ENCODE measurements at places on chromosomes 5 and 9. TPM values are rescaled to one million over a fixed set of nuclear protein-coding genes. Genes with fewer than 3 reads are reported as not detected.

- DNase-seq = no peak
Measured at GRCh38 chr5:172530878-172531703, 76.8 kb upstream of the SH3PXD2B start.

DNA sequence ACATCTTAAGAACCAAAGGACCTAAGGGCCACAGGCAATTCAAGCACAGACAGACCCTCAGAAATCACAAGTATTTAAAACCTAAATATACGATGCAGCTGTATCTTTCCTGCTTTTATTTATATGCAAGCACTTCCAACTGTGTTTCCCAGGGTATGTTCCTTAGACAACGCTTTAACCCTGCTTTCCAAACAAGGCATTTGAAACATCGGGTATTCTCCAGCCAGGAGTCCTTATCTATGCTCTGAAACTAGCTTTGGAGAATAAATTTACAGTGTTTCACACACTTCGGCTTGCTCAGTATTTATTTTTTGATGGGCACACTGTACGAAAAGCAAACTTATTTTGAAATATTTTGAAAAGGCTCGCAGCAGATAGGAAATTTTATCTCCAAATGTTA, 13.5 kb downstream of the NR6A1 start:
- DNase-seq = no peak

Gene FAM151B
- 3.7 TPM for polyA plus RNA-seq

DNA sequence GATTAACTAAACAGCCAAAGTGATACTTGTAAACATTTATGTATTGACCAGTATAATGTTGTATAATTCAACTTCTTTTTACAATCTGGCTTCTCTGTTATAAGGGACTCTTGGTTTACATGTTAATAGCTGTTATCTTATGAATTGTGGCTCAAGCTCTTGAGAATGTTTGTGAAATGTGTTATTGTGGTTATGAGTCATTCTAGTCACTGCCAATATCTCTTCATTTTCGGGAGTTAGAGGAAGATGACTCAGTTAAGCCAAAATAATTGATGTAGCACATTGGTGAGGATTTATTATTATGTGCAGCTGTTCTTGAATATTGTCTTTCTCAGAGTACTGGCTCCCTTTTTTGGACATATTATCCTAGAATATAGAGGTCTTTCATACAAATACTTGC, 655.2 kb upstream of the RIOK2 start:
- DNase-seq = no peak

DNA sequence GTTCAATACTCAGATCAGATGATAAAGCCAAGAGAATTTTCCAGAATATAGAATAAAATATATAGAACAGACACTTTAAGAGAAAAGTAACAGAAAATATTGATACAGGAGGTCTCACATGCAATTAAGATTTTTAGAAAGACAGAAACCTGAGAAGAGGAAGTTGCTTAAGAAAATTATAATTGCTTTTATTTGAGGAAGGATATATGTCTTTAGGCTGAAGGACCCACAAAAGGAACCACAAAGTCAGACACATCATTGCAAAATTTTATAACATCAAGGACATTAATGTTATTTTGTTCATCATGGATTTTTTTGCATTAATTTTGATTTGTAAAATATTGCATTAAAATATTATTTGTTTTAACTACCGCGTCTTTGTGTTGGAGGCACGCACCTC, 141.5 kb downstream of the FSTL4 start:
- no peak for DNase-seq

- no peak for DNase-seq
Measured at GRCh38 chr5:140345919-140346347, 470 bp downstream of the HBEGF start.

Gene ZNG1A
- polyA plus RNA-seq = 38.9 TPM

Gene STARD4
- polyA plus RNA-seq = 36.2 TPM

GRCh38 chr5:1390861-1391600, 46.1 kb upstream of the CLPTM1L start:
- DNase-seq = no peak

DNA sequence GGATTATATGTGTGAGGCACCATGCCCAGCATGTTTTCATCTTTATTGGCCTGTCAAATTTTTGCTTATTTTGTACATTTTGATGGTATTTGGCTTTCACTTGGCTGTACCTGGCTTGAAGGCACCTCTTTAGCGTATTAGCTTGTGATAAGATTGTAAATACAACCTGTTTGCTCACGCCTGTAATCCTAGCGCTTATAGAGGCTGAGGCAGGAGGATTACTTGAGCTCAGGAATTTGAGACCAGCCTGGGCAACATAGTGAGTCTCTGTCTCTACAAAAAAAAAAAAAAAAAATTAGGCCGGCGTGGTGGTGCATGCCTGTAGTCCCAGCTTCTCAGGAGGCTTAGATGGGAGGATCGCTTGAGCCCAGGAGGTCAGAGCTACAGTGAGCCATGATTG, 11.3 kb downstream of the SEC24A start:
- DNase-seq = no peak

DNA sequence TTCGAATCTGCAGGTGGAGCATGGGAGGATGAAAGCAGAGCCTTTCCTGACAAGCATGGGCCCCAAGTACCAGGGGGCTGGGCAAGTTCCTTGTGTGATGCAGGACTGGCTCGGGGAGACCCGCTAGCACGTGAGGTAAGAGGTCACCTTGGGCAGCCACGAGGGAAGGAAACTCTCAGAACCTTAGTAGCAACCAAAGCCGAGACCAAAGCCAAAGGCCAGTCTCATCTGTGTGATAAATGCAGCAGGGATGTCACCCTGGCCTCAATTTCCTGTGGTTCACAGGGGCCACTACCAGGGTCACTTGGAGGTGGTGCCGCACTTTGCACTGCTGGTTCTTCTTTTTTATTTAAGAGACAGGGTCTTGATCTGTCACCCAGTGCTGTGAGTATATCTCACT, 39.5 kb downstream of the PRRT1B start:
- DNase-seq = no peak

Measured in spinal cord (tissue), 10 donors.